ENCODE measurements at places on chromosomes 11 and 22.

DNA sequence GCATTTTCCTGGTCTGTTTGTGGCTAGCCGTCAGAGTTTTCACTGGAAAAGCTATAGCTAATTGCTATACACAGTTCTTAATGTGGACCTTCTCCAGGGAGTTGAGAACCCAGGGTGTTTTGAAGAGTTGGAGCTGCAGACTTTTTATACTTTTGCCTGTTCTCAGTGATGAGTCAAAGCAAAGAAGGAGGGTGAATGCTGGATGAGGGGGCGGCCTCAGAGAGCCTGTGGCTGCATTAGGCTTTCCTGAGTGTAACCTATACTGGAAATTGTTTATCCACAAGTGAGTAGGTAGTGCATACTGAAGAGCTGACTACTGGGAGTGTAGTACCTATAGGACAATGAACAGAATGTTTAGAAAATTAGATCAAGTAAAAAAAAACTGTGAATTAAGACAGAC lies 79.7 kb upstream of the HORMAD2 start:
- DNase-seq, result no peak

DNA sequence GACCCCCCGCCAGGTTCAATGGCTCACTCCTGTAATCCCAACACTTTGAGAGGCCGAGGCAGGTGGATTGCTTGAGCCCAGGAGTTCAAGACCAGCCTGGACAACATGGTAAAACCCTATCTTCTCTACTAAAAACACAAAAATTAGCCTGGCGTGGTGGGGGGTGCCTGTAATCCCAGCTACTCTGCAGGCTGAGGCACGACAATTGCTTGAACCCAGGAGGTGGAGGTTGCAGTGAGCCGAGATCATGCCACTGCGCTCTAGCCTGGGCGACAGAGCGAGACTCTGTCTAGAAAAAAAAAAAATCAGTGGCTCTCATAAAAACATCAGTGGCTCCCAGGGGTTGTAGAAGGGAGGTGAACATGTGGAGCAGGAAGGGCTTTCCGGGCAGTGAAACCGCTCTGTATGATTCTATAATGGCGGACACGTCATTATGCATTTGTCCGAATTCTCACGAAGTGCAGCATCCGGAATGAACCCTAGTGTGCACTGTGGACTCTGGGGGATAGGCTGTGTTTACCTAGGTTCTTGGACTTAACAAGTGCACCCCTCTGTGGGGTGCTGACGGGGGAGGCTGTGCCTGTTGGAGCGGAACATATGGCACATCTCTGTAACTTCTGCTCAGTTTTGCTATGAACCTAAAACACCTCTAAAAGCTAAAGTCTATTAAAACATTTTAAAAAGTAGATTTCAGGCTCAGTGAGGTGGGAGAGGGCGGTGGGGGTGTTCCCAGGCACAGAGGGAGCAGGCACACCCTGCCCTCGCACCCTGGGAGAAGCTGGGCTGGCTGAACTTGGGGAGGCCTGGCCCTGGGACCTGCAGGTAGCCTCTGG lies 49.1 kb upstream of the SEPTIN5 start:
- DNase-seq, result no peak

GRCh38 chr22:22746061-22746962 lies 101.9 kb downstream of the GGTLC2 start:
- no peak for DNase-seq

DNA sequence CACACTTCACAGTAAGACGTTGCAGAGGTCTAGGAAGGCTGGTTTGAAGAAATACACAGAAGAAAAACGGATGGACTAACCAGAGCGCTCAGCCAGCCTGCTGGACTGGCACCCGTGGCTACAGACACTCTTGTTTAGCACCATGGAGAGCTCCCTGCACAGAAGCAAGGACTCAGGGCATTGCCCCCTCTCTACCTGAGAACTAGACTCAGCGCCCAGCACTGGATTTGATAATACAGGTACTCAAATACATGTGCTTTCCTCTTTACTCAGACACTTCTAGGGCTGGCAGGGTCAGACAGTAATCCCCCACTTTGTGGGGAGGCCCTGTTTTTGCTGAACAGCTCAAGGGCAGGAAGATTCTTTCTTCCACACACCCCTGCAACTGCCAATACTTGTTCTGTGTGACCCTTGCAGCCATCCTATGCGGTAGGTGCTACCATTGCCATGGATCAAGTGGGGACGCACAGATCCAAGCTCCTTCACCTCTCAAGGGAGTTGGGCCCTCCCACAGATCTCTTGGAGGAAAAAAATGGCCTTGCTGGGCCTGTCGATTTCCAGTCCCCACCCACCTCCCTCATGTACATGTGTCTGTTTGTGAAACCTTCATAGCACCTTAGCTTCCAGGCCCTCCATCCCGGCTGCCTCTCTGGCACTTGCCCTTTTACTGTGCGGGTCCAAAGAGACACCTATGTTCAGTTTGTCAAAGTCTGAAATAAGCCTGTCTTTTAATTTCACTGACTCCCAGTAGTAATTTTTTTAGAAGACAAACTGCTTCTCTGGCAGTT lies 5.1 kb upstream of the P2RX6 start:
- DNase-seq, result no peak

DNA sequence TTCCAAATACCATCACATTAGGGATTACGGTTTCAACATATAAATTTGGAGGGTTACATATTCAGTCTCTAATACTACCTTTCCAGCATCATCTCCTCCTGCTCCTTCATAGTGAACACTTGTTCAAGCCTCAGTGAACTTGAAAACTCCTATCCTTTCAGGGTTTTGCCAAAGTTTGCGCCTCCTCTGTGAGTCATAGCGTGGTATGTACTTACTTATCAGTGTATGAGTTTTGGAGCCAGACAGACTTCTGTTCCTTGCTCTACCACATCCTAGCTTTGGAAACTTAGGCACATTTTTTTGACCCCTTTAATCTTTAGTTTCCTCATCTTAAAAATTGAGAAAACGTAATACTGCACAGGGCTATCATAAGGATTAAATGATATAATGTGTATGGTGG lies 160.1 kb upstream of the ZC3H12C start:
- no peak for DNase-seq

DNA sequence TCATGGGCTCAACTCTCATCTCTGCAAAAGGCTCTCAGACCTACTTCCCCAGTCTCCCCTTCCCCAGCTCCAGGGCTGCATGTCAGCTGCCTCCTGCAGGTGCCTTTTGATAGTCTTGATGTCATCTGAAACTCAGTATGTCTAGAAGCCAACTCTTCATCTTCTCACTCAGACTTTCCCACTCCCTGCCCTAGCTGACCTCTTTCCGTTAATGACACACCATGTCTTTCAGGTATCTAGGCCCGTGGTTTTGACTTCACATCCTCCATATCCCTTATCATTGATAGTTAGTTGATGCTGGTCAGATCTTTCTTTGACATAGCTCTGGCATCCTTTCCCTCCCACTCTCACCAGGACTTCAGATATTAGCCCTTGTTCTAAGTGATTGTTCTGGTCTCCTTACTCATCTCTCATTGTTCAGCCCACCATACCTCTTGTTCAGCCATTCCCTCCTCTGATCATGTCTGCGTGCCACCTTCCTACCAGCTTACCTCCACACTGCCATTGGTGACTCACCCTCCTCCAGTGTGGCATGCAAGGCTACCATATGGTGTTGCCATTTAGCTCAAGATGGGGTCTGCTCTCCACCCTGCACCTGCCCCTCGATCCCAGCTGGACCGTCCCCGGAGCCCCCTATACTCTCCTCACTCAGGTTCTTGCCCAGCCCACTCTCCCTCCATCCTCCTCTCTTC lies 18.4 kb downstream of the TTC12 start:
- DNase-seq, result no peak

- no peak for DNase-seq
These were observed 20.8 kb upstream of the DLAT start for GRCh38 chr11:112004389-112004788.

DNA sequence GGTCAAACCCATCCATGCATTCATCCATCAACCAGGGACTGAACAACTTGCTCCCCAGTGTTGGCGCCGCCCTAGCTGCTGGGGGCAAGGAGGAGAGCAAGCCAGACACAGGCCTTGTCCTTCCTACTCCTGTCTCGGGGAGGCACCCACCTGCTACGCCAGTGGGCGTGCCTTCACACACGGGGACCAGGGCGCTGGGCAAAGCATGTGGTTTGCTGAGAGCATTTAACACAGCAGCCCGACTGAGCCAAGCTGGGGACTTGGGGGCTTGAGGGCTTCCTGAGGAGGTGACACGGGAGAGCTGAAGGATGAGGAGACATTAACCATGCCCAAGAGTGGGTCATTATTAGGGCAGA lies 30.6 kb downstream of the CACNA1I start:
- no peak for DNase-seq

GRCh38 chr22:26476705-26477340 lies 6.8 kb downstream of the HPS4 start:
- no peak for DNase-seq

DNA sequence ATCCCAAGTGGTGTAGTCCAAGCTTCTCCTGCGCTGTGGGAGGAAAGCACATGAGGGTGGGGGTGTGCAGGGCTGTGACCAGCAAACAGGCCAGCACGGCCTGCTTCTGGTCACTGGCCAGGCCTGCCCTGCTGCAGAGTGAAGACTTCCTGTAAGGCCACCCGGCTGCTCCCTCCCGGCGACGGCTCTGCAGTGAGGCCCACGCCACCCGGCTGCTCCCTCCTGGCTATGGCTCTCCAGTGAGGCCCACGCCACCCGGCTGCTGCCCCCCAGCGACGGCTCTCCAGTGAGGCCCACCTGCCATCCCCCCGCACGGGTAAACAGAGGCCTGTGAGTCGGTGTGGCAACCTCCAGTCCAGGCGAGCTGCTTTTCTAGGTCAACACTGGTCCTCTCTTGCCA lies 31.4 kb upstream of the BRSK2 start:
- DNase-seq, result no peak

- DNase-seq, result no peak
These were observed 73.8 kb upstream of the SHISAL1 start for GRCh38 chr22:44386386-44387035.

DNA sequence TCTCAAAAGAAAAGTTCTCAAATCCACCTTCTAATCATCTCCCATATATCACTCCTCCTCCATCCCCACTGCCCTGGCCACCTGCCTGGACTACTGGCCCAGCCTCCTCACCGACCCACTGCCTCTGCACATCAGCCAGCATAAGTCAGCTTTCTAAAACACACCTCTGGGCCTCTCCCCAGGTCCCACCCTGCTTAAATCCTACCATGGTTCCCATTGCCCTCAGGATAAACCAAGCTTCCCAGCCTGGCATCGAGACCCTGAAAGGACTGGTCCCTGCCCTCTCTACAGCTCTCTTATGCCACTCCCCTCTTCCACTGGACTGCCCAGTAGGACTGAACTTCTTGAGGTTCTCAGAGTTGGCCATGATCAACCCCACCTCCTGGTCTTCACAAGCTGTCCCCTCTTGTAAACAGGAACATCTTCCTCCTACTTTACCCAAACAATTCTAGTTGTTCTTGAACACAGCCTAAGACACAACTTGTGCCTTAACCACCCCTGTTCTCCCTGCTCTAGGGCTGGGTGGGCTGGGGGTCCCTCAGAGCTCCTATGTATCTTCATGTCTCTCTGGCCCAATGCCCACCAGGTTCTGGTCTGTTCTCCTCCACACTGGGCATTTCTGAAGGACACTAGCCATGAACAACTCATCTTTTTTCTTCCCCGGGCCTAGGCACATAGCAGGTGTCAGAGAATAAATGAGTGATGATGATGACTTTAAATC lies 12.6 kb upstream of the P2RY6 start:
- no peak for DNase-seq

DNA sequence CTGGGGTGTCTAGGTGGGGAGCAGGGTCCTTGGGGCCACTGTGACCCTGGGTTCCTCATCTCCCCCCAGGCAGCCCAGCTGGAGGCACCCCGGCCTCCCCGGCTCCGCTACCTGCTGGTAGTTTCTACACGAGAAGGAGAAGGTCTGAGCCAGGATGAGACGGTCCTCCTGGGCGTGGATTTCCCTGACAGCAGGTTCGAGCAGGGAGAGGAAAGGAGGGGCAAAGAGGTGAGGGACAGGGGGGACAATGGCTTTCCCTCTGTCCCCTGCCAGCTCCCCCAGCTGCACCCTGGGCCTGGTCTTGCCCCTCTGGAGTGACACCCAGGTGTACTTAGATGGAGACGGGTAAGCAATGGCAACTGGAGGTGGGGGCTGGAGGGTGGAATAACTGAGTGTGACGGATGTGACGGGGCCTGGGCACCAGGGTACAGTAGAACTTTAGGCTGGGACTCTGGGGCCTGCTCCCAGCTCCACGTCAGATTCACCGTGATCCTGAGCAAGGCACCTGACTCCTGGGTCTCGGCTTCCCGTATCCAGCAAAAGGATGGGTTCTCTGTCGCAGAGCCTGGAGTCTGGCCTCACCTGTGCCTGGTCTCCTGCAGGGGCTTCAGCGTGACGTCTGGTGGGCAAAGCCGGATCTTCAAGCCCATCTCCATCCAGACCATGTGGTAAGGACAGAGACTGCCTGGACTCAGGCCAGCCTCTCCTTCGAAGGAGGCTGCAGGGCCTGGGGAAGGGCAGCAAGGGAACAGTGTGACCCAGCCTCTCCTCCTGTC lies 3.6 kb downstream of the SSH3 start:
- DNase-seq, result no peak

- DNase-seq, result no peak
These were observed 56.9 kb upstream of the CSNK2A3 start for GRCh38 chr11:11409901-11410300.

DNA sequence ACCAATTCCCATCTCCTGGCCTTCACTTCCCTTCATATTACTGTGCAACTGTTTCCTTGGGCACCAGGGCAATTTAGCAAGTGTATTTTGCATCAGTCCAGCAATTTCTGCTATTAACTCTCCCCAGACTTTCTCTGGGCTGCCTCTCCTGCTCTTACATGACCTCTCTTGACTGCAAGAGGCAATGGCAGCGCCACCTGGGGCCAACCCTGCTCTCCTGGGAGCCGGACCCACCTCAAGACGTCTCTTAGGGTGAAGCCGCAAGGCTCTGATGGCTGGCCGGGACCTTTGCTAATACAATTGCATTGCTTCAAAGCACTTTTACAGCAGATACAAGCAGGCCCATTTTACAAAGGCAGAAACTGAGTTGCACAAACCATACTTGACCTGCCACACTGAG lies 360.2 kb downstream of the CADM1 start:
- no peak for DNase-seq

DNA sequence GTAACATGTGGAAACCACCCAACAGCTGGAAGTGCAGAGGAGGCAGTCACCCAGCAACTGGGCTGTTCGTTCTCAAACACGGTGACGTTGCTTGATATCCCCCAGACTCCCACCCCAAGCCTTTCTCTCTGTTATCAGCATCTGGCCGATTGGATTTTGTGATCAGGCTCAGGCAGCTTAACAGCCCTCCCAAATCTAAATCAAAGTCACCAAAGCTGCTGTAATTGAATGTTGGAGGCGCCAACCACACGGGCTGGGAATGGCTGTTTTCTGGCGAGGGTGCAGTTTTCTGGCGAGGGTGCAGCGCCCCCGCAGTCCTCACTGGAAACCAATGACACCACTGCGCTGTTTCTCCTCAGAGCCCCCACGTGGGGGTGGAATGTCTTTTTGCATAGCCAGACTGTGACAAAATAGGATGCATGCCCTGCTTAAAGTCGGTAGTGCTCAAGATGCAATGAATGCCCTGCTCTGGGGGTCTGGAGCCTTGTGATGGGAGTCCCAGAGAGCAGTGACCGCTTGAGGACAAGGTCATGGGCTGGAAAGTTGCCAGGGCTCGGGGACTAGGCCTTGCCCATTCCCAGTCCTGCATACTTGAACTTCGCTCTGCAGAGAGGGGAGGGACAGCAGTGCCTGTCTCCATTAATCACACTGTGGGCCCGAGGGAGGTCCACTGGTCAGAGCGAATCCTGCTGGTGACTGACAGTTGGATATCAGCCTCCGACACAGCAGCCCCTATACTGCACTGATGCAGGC lies 105.3 kb downstream of the MORC2 start:
- DNase-seq, result no peak

GRCh38 chr11:108966978-108967377 lies 302.1 kb downstream of the DDX10 start:
- no peak for DNase-seq

GRCh38 chr22:48804811-48805301 lies 1022.8 kb downstream of the BRD1 start:
- DNase-seq, result no peak

Measured in T-helper 17 cell (primary cell).